Dermis blood vessel endothelial cell (primary cell): ENCODE measurements at places on chromosomes 1 and 21. TPM values are rescaled to one million over a fixed set of nuclear protein-coding genes. Genes with fewer than 3 reads are reported as not detected.

Gene AGT
- total RNA-seq: under 0.01 TPM in 1 of 2 replicates, not detected in the other

- no peak for DNase-seq
These were observed 505 bp upstream of the GNPAT start for GRCh38 chr1:231240531-231240882.

- peak; percentile 0 for DNase-seq
These were observed 12.5 kb upstream of the FAM76A start for GRCh38 chr1:27713139-27713725.

DNA sequence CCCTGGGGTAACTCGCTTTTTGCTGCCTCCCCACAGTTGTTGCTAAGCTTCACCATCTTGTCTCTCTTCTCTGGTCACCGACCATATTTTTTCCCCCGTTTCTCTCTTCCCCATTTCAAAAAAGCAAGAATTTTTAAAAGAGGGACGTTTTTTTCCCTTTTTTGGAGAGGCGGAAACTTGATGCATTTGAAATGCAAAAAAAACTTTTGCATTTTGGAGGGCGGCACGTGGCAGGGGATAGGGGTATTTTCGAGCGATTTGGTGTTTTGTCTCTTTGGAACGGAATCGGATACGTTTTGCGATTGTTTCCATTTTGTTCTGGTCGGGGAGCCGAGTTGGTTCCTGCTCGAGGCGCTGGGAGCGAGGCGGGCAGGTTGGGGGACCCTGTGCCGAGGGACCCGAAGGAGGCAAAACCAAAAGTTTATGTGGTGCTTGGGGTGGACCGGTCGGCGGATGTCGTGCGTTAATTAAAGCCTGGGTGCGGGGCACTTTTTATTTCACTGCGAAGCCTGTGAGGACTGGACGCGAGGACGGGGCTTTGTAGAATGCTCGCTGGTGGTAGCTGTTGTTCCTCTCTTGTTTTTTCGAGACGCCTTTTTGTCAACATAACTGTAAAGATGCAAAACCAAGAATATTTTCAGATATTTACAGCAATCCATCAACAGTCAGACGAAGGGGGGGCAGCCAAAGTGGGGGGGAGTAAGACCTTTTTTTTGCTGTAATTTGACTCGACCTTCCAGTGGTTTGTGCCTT is 884 bp downstream of the H3-3A start:
- DNase-seq: peak; percentile 62

- peak; percentile 93 for DNase-seq
These were observed 1.4 kb upstream of the IRF2BP2 start for GRCh38 chr1:234611225-234611846.

GRCh38 chr1:43334453-43335205 is 3.0 kb upstream of the MPL start:
- no peak for DNase-seq

DNA sequence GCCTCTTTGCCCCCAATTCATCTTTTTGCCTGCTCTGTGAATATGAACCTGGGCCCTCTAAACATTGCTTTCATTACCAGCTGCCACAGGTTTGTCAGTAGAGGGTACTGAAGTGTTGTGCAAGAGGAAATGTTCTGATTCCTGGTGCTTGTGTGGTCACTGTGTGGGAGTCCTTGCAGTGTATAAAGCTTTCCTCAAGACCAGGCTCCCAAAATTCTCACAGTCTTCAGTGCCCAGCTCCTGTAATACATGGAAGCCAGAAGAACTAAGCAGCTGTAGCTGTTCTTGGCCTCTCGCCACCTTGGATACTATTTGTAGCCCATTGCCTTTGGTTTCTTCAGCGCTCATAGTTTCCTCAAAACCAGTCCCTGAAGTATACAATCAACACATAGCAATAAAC is 1046.2 kb downstream of the BRINP3 start:
- DNase-seq: no peak

DNA sequence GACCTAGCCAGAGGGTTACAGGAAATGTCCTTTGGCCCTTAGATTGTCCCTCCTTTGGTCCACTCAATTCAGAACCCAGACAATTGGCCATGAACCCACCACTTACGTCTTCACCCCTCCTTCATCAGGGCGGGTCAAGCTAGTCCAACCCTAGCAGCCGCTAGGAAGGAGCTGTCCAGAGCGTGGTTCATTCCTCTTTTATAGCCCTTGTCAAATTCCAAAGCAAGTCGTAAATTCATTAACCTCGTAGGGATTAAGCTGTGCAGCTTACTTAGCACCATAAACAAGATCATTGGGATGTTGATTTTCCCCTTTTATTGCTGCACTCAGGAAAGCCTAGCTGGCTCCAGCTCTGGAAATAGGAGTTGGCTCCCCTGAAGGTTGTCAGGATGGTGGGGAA is 90.1 kb downstream of the TMEM53 start:
- no peak for DNase-seq
